Right lung (tissue), 10 donors: ENCODE measurements at places on chromosomes 2 and 18. TPM values are rescaled to one million over a fixed set of nuclear protein-coding genes. Genes with fewer than 3 reads are reported as not detected.

IDH1 gene
- 87.5 TPM for polyA plus RNA-seq

MROH2A gene
- polyA plus RNA-seq: 0.38 TPM

NGEF gene
- 2.7 TPM for polyA plus RNA-seq

SEPTIN10 gene
- 162 TPM for polyA plus RNA-seq

NETO1 gene
- polyA plus RNA-seq: 0.68 TPM

INPP5D gene
- polyA plus RNA-seq: 8.4 TPM

TMEM178A gene
- 10.3 TPM for polyA plus RNA-seq

CTNNA2 gene
- polyA plus RNA-seq: 0.15 TPM

TANC1 gene
- polyA plus RNA-seq: 55.8 TPM

NEUROD1 gene
- polyA plus RNA-seq: 1.2 TPM

DNA sequence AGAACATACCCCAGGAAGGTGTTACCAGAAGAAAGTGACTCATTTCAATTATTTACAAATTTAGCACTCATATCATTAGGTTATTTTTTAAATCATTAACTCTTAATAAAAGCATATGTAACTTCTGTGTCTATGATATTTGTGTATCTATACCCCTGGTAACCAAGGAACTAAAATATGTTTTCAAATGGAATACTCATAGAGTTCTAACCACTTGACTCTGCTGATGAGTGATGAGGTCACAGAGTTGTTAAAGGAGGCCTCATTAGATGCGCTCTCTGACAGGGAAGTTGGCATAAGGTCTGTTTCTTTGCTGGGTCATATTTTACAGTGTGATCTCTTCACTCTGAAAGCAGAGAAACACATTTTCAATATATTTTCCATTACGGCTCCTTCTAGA is 73.4 kb downstream of the CCDC150 start:
- no peak for DNase-seq

GRCh38 chr18:8536231-8536630 is 73.0 kb upstream of the RAB12 start:
- DNase-seq: no peak

- DNase-seq: no peak
Observed at GRCh38 chr18:50338122-50338521, 36.7 kb upstream of the SKA1 start.

GRCh38 chr2:157788201-157788600 is 87.9 kb downstream of the ACVR1 start:
- DNase-seq: no peak

DNA sequence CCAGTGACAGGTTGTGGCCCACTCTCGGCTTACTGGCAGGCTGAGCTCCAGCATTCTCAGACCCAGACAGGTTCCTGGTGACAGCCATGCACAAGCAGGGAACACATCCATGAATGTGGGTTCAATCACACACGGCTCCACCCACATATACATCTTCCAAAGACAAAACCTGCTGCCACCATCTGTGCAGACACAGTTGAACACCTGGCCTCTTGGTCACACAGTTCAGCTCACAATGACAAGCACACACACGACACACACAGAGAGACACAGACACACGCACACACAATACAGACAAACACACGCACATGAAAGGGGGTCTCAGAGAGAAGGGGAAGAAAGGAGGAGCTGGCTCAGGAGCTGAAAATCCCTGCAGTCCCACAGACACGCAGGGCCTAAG is 32.1 kb upstream of the PTMA start:
- DNase-seq: no peak

GRCh38 chr2:174524527-174524926 is 37.7 kb upstream of the GPR155 start:
- no peak for DNase-seq

- DNase-seq: peak; percentile 67
Observed at GRCh38 chr2:160635488-160635887, 141.9 kb upstream of the RBMS1 start.

GRCh38 chr18:64752707-64753106 is 603.8 kb upstream of the LINC00305 start:
- DNase-seq: no peak

DNA sequence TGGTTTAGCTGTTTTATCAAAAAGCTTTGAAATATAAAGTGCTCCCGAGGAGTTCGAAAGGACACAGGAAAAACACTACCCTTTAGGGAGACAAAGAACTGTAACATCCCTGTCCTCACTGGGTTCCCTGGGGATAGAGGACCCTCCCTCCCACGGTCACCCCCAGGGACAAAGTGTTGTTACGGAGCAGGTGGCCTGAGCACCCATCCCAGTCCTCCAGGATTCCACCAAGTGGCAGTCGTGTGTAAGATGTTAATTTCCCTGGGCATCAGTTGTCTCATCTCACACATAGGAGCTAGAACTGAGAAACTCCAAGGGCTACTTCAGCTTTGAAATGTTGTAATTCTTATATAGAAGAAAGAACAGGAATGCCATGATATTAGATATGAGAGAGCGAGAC is 137.7 kb downstream of the ALK start:
- DNase-seq: no peak

DNA sequence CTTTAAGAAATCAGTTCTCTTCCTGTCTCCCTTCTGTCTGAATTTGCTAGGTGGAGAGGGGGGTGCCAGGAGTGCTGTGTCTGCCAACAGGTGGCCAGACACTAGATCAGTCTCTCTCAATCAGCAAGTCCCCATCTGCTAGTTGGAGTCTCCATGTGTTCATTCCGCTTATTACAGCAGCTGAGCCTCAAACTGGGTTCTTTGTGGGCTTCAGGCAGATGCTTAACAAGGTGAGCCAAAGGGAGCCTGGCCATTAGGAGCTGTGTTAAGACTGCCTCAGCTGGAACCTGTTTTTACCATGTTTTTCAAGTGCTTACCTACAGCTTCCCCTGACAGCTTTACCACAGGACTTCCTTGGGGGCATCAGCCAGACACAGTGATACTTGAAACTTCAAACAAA is 401.9 kb downstream of the LRP1B start:
- DNase-seq: no peak

GRCh38 chr2:154195644-154196195 is 324.0 kb downstream of the GALNT13 start:
- DNase-seq: no peak

DNA sequence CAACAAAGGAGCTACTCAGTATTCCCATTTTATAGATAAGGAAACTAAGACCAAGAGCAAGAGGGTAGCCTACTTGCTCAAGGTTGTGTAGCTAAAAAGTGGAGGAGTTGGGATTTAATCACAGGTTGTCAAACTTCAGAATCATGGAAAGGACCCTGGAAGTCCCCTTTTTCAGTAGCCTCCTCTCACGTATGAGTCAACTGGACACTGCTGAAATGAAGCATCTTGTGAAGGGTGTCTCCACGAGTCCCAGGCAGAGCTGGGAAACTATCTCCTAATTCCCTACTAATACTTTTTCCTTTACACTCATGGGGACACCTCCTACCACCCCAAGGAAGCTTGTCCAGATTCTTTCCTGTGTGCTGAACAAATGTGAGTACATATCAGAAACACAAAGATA is 155.8 kb downstream of the RHBDD1 start:
- no peak for DNase-seq

DNA sequence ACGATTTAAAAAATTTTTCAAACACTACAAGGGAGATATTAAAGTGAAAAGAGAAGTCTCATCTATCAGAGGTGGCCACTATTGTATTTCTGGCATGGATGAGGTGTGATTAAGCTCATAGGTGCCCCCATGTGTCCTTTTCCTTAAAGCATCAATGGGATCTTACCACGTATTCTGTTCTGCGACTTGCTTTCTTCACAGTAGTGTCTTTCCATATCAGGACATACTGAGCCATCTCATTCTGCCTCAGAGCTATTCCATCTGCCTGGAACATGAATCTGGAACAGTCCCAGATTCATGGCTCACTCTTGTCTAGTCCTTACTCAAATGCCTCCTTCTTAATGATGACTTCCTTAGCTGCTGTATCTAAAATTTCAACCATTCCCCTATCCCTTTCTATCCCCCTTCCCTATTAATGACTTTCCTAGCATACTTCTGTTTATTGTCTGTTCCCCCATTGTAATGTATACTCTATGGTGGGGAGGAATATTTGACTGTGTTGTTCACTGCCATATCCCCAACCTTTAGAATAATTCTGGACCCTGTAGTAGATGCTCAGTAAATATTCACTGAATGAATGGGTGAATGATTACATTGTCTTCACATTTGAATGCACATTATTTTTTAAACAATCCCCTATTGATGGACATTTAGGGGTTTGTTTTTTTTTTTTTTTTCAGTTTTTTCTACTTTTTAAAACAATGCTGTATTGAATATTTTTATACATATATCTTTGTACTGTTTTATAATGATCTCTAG is 11.1 kb downstream of the STAMBP start:
- no peak for DNase-seq

GRCh38 chr2:69771461-69771860 is 29.5 kb downstream of the ANXA4 start:
- DNase-seq: no peak

- no peak for DNase-seq
Observed at GRCh38 chr2:215637651-215638050, 201.8 kb upstream of the FN1 start.

DNA sequence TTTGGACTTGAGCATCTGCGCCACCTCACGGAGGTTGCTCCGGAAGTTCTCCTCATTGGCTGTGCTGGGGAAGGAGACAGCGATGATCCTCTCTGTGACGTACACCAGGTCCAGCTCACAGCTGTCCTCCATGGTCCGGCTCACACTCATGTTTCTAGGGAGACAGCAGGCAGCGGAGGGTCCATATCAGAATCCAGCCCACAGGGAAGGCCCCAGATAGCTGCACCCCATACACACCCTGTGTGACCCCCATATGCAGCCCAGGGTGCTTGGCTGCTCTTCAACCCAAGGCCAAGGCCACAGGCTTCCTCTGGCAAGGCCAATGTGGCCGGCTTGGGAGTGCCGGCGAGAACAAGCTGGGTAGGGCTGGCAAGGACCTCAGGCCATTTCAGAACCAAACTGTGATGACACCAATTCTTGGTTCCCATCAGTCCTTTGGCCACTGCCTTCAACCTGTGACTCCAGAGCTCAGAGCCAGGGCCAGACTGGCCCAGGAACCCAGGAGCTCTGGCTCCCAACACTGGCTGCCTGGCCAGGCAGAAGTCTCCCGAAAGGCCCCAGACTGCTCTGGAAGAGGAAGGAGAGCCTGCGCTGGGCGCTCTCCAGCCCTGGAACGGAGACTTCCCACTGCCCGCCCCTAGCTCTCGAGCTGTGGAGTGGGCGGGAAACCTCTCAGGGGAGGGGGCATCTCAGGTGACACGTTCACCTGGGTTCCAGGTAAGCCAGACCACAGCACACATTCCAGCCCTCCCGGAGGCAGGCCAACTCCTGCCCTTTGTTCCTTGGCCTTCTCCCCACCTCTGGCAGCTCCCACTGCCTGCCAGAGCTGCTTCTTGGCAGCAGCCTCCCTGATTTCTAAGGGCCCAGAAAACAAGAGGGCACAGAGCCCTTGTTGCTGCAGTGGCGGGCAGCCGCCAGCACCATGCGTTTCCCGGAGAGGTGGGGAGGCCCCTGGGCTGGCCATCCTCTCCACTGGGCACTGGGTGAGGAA is 104.7 kb downstream of the TNS1 start:
- DNase-seq: peak; percentile 75

DNA sequence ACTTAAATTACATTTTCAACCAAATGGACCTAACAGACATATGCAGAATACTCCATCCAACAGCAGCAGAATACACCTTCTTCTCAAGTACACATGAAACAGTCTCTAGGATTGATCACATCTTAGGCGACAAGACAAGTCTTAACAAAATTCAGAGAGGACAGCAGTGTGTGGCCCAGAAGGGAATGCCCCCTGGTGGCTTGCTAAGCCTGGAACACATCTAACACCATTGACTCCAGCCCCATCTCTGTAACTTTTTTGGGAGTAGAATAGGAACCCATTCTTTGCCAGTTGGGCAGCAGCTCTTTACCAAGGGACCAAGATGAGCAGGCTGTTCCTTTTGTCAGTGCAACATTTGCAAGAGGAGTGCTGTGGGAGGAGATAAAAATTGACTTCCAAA is 249.9 kb downstream of the PLCL1 start:
- DNase-seq: no peak

DNA sequence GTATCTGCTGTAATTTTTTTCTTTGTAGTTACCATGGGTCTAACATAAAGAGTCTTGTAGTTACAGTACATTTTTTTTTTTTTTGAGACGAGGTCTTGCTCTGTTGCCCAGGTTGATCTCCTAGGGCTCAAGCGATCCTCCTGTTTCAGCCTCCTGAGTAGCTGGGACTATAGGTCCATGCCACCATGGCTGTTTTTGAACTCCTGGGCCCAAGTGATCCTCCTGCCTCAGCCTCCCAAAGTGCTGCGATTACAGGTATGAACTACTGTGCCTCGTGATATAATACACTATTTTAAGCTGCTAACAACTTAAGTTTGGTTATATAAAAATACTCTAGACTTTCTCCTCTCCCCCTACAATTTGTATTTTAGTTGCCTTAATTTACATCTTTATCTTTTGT is 46.3 kb downstream of the ASB1 start:
- DNase-seq: no peak

DNA sequence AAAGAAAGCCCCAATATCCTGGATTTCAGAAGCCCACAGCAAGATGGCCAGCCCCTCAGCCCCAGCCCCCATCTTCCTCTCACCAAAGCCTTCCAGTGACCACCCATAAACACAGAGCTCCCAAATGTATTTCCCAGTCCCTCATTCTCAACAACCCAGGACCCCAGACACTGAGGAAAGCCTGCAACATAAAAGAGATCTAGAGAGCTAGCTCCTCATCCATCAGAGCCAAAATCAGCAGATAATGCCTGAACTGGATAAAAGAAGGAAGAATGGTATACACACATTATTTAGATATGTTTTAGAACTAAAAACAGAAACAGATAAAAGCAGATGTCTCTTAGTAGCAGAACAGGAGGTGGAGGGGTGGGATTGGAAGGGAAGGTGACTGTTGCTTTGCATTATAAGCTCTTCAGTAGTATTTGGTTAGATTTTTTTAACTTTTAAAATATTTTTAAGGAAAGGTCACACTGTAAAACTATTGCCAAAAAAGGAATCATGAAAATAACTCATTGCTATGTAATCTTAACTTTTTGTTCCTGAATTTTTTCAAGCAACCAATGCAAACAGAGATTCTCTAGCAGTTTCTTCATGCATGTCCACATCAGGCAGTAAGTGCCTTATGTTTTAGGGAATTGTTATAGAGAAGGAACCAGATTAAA is 144.2 kb upstream of the PKDCC start:
- no peak for DNase-seq

DNA sequence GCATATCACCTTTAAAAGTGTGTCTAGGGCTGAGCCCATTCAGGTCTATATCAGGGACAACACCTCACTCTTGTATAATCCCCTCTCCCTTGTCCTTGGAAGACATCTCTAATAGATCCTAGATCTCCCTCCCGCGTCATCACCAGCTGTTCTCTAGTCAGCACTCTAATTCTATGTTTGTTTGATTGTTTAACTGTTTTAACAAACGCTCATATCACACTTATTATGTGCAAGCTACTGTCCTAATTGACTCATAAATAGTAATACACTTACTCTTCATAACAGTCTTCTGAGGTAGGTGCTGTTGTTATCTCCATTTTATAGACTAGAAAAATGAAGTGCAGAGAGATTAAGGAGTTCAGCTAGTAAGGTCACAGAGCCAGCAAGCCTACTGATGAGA is 1.6 kb upstream of the ERMN start:
- no peak for DNase-seq

GRCh38 chr2:150042500-150043171 is 444.8 kb downstream of the RND3 start:
- no peak for DNase-seq

GRCh38 chr2:7639476-7639875 is 722.3 kb downstream of the RNF144A start:
- no peak for DNase-seq

- no peak for DNase-seq
Observed at GRCh38 chr2:150459281-150459680, 28.2 kb downstream of the RND3 start.

- DNase-seq: no peak
Observed at GRCh38 chr2:104848526-104848925, 5.4 kb upstream of the POU3F3 start.
